ENCODE measurements at places on chromosomes 7 and 10. TPM values are rescaled to one million over a fixed set of nuclear protein-coding genes. Genes with fewer than 3 reads are reported as not detected.

DNA sequence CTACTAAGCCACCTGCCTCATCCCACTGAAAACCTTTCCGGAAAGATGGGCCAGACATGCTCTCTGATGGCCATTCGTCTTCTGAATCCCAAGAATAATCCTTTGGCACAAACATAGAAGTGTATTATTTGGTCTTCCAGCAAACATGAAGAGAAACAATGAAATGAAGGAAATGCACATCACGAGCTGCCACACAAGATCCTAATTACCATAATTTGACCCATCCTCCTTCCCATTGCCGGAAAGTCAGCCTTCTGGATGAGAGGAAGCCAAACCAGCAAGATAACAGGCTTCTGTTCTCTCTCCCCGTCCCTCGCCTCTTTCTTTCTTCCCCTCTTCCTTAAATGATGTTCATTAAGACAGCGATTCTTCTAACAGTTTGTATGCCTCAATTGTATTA lies 218.9 kb upstream of the KMT2E start:
- DNase-seq, result no peak

DNA sequence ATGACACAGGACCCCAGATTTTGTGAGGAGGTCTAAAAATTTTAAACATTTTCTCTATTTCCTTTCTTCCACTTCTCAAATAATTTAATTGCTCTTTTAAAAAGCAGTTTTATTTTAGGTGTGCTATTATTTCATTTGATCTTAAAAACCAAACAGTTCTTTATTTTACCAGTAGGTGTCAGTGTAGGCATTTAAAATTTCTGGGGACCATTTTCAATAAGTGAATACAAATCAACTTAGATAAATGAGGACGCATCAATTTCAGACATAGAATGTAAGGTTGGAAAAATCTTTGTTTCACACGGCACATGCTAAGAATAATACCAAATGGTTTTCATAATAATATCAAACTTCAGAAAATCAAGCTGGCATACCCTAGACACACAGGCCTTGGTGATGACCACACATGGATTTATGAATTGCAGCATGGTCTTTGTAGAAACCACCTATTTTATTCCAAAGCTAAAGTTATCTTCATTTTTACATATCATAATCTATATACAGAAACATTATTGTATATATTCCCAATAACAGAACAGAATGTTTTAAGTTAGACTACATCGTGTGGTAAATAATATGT lies 127.6 kb upstream of the SLC26A5 start:
- DNase-seq, result no peak

DNA sequence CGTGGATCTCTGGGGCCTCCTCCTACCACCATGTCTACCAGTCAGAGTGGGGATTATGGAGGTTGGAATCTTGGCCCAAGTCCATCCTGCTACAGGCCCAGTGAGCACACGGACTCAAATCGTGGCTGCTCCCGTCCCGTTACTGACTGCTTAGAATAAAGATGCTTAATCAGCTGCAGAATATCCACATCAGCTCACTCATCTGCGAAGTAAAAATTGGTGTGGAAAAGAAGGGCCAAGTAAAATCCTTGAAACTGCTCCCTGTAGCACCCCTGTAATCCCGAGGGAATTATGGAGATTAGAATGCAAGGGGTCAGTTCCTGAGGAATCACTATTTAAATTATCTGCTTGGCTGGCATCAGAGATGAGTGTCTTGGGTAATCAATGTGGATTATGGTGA lies 13.0 kb upstream of the HTR5A start:
- peak; percentile 37 for DNase-seq

The CNNM1 gene
- 3.0 TPM for total RNA-seq

The SOSTDC1 gene
- not detected for total RNA-seq

DNA sequence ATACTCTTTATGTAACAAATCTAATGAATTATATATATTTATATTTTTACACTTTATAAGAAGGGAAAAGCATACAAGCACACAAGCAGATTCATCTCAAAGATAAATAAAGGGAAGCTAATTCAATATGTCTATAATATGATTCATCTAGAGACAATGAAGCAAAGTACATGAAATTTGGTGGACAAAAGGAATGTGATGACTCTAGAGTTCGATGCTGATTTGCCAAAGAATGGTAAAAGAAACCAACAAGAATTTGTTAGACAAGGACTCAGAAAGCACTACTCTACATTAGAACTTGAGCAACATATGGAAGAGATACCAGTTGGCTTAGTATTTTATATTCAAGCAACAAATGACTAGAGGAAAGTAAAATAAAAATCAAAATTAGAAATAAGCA lies 536.5 kb upstream of the TEX47 start:
- DNase-seq, result no peak

The ASZ1 gene
- not detected for total RNA-seq

DNA sequence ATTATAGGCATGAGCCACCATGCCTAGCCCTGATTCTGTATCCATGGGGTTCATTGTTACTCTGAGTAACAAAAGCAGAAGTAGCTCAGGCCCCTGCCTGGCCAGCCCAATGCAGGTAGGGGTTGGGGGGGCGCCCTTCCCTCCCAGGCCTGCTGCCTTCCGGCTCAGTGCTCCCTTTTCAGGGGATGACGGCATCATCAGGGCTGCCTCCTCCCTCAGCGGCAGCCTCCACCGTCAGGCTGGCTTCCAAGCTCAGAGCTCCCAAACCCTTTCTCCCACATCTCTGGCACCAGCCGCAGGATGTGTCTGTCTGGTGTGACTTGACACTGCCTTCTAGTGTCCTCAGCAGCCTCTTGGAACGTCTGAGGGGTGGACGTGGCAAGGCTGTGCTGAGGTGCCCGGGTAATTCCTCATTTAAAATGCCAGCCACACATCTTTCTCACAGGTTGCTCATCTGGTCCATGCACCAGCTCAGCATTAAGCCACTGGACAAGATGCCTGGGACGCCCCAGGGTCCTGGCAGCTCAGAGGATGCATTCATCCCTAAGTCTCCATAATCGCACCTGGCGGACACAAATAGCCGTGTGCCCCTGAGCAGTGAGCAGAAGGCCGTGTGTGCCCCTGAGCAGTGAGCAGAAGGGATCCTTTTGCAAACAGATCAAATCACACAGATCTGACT lies 38.2 kb downstream of the PAPOLB start:
- DNase-seq, result no peak

DNA sequence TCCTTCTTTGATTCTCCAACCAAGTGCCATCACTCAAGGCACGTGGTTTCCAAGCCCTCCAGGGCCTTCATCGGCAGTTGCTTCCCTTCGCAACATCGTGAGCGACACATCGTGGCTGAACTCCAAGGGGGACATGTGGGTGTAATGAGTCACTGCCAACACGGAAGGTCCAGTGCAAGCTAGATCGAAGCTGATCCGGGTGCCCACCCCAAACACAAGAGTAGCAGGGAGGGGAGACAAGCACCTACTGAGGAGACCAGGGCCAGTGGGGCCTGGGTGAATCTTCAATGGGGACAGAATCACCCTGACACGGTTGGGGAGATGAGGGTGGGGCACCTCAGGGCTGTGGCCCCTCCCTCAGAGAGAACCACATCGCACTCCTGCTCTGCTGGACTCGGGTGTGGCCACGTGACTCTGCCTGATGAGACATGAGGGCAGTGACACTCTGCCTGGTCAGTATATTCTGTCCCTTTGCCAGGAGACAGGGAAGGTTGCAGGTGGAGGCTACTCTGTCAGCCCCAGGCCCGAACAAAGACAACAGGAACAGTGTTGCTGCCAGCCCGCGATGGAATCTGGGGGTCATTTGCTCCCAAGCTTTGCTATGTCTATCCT lies 36.8 kb upstream of the HSPA12A start:
- DNase-seq, result peak; percentile 43

DNA sequence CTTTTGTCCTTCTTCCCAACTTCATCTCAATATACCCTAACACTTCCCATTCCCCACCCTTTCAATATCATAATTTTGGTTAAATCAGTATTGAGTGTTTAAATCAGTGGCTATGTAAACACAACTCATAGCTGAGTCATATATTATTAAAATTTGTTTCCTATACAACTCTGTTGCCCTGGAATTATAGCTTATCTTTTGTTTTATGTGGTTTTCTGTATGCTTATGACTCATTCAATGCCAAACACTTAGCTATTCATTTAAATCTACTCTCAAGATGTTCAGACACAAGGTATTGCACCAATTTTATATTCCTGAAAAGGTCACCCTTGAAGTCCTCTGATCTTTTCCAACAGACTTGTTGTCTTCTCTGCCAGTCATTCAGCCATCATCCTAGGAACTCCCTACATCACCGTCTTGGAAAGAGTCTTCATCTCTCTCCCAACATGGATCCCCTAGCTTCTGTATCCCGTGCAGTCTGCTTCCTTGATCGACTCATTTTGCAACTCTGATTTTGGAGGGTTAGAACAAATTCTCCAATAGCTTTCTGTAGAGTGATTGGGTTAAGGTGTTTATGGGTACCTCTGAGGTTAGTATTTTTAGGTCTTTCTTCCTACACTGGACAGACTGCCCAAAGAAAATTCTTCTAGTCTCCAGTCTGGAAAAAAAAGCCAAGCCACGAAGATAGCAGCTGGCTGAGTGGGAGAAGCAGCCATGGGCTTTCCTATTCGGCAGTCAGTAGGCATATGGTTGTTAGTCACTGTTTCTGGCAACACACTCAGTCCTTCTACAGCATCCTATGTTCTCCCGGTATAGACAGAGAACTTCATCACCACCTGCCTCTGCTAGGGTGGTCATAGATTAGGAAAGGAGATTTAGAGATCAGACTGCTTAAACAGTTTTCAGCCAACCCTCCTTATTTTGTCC lies 102.1 kb downstream of the CRPPA start:
- no peak for DNase-seq

DNA sequence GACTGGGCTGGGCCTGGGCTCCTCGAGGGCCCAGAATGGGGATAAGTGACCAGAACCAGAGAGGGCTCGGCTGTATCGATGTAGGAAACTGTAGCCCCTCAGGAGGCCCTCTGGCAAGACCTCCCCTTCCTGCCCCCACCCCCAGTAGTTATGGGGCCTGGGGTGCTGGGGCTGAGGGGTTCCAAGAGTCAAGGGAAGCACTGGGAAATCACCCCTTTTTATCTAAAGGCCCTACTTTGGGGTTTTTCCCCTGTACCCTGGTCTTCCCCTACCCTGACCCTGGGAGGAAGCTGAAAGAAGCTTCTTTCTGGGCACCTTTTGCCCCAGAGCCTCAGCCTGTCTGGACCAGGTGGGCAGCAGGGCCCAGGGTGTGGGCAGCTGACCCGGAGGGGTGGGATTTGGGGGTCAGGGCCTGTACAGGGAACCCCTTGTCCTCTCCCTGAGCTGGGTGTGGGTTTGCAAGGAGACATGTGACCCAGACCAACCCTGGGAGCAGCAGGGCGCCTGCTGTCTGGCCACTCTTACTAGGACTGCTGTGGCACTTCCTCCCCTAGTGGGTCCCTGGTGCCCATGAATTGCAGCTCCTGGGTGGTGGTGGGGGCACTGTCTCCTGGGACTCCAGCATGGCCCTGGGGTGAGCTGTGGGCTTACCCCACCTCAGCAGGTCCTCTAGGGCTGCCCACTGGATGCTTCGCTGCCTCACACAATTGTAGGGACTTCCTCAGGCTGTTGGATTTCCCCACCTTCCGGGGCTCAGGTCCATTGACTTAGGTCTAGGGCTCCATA lies 1.5 kb downstream of the IRF5 start:
- DNase-seq, result no peak

Data from Daoy (cell line).